Neural crest cell (in vitro differentiated cells): ENCODE measurements at places on chromosomes 5 and 9.

DNA sequence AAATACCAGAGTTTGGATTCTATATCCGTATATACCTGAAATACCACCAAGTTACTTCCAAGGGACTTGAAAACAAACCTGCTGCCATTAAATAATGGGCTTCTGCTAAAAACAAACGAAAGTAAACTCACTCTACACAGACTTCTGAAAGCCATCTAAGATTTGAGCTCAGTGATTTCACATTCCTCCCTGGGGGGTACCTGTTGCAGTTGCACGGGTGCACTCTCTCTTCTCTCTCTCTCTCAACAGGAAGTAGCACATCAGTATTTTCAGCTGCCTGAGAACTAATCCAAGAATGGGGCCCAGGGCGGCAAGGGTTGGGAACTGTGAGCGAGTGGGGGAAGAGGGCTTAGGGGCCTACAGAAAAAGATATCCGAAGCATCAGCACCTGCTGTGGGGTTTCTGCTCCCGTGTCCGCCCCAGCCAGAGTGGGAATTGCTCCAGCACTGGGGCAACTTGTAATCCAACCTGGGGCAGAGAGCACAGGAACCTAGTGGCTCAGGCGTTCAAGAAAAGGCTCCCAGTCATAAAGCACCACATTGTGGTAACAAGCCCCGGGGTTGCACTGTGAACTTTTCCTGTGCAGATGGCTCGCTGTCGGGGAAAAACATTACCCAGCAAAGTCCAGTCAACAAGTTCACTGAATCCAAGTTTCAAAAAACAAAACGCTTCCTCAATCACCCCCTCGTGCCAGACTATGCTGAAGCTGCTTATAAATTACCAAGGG lies 99.8 kb downstream of the EFNA5 start:
- no peak for DNase-seq

- no peak for DNase-seq
Observed at GRCh38 chr9:92206488-92206887, 87.0 kb downstream of the IARS1 start.

DNA sequence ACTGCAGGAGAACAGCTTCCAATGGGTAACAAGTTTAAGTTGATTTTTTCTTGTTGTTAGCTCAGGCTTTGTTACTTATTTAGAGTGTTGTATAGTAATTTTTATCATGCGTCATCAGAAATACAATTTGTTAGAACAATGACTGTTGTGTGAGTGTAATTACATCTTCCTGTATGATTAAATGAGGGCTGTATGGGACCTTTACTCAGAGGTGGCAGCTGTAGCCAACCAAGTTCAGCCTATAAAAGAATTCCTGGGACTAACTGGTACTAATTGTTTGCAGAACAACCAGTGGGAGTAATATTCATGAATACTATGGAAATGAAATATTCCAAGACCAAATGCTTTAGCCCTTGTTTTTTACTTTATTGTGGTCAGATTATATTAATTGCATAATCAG lies 30.8 kb upstream of the TJP2 start:
- DNase-seq, result no peak

- DNase-seq, result no peak
Observed at GRCh38 chr5:80156156-80156555, 99.7 kb downstream of the SERINC5 start.

- DNase-seq, result no peak
Observed at GRCh38 chr9:34396276-34397214, 19.8 kb upstream of the MYORG start.
